Stimulated activated CD4-positive, alpha-beta T cell treated with anti-CD3 and anti-CD28 coated beads, Interleukin-4, amount 100 ng/mL, for 4 hours (primary cell): ENCODE measurements at places on chromosomes 13 and 19.

GRCh38 chr13:44609137-44609536, 33.0 kb upstream of the TSC22D1 start:
- DNase-seq: no peak

DNA sequence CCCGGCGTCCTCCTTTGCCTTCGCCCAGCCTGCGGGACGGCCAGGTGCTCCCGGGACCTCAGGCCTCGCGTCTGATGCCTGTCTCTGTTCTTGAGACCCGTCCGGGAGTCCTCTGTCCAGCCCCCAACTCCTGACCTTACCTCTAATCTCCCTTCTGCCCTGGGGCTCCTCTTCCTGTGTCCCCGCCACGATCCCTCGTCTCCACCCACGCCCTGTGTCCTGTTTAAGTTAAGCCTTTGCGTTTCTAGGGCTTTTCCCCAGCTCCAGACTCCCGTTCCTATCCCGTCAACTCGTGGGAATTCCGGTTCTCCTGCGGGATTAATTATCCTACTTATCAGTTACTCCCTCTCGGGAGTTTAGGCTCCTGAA, 686 bp downstream of the LENG8 start:
- no peak for DNase-seq

DNA sequence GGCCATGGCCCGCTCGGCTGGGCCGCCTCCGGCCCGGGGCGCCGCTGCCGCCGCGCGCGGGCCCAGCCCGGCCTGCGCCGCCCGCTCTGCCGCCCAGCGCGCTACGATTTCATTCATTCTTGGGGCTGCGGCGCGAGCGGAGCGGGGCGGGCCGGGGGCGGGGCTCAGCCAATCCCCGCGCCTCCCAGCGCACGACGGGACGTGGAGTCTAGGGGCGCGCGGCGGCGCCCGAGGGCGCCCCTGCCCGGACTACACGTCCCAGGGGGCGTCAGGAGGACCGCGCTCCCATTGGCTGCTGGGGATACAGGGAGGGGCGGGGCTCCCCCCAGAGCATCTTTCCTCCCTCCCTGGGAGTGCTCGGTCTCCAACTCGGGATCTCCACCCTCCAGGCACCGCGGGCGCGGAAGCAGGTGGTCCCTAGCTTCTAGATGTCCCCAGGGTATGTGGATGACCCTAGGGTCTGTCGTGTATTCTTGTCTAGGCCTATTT, 5.6 kb upstream of the DPF1 start:
- DNase-seq: peak; percentile 55

DNA sequence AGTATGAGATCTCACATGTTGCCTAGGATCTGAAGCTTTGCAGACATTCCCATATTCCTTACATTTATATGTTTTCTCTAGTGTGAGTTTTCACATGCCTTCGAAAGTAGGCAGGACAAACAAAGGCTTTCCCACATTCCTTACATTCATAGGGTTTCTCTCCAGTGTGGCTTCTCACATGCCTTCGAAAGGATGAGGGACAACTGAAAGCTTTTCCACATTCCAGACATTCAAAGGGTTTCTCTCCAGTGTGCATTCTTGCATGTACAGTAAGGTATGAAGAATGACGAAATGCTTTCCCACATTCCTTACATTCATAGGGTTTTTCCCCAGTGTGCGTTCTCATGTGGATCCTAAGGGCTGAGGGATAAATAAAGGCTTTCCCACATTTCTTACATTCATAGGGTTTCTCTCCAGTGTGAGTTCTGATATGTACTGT, 14.2 kb downstream of the ZNF699 start:
- no peak for DNase-seq

GRCh38 chr13:43289470-43290255, 266.3 kb downstream of the DNAJC15 start:
- no peak for DNase-seq

DNA sequence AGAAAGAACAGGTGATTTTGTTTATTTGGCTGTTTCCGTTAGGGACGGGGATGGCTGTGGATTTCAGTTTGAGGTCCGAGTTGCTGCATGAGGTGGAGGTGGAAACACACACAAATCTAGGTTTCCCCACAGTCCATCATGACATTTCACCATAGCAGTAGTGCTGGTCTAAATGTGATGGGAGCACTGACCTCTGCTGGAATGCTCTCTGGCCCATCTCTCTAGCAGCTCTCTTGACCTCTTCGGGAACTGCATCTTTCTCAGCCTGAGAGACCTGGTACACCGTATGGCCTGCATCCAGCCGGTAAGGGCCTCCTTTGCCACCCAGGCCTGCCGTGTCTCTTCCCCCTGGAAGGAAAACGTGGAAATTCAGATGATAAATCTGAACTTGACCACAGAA, 154.0 kb downstream of the RGCC start:
- no peak for DNase-seq

GRCh38 chr13:110070511-110071120, 236.3 kb downstream of the COL4A1 start:
- DNase-seq: no peak

GRCh38 chr13:114309806-114310410, 4.4 kb upstream of the CHAMP1 start:
- DNase-seq: no peak

GRCh38 chr19:46635920-46636761, at the start of gene GNG8:
Gene GNG8 (minus strand): TSS chr19:46636202. CDS start chr19:46634682, 1,520 bp downstream.
- no peak for DNase-seq
